Stimulated activated CD4-positive, alpha-beta T cell treated with anti-CD3 and anti-CD28 coated beads, Interleukin-12 subunit alpha, Interleukin-12 subunit beta, amount 100 ng/mL, for 24 hours (primary cell): ENCODE measurements at places on chromosomes 4 and X.

DNA sequence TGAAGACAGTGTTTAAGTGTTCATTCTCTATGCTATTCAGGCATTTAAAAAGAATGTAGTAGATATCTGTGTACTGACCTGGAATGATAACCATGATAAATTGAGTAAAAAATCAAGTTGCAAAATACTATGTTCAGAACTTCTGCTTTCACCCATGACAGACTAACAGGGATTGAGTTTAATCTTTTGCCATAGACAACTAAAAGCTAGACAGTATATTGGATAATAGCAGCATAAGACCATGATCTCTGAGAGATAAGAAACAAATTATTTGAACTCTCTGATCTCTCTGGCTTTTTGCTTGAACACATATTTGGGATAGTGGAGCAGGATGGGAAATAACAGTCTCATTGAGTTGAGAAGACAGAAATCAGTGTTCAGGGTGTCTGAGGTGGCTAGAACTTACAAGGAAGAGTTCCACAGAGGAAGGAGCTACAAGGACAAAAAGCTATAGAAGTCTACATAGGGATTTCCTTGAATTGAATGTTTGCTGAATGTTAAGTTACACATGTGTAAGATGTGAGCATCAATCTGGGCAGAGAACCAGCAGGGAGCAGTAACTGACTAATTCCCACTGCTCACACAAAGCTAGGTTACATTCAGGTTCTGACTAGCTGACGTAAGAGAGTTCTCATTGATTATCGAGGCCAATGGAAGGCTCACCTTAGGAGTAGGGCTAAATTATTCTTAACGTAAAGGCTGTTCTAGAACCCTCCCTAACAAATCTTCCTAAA lies 60.4 kb downstream of the SLC30A9 start:
- DNase-seq, result no peak

GRCh38 chr4:172657081-172657480 lies 511.5 kb upstream of the GALNT7 start:
- DNase-seq, result no peak

DNA sequence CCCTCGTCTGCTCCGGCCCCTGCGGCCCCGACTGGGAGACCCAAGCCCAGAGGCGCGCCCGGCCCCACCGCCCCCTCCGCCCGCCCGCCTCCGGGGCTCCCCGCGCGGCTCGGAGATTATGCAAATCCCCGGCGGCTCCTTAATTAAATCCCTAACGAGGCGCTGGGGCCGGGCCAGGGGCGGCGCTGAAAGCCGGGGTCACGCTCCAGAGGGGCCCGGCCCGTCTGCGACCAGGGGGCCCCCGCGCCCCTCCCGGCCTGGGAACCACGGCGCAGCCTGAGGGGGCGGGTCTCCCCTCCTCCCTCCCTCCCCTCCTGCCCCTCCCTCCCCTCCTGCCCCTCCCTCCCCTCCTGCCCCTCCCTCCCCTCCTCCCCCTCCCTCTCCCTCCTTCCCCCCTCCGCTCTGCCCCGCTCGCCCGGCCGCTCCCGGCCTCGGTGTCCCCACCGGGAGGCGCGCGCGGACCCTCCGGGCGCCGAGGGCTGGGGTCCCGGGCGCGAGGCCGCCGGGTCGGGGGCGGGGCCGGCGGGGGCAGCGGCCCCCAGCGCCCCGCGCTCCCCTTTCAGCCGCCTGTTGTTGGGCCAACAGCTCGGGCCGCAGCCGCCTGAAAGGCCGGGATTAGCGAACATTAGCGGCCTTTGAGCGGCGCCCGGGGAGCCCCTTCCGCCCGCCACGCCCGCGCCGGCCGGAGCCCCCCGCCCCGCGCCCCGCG lies 25.9 kb upstream of the FGFR3 start:
- no peak for DNase-seq

DNA sequence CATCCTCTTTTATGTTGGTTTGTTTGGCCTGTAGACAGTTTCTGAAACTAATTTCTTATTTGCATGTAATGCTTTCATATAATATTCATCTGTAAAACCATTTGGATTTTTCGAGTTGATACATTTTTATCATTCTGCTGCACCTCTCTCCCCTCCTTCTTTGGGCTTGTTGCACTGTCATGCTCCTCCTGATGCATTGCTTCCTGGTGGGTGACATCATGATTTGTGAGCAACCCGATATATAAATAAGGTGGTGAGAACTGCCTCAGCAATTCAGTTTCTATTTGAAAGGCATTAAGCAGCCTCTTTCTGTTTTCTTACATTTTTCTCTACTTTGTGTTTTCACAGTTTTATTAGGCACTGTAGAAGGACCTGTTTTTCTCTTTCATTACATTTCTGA lies 515.7 kb downstream of the RPA4 start:
- no peak for DNase-seq

DNA sequence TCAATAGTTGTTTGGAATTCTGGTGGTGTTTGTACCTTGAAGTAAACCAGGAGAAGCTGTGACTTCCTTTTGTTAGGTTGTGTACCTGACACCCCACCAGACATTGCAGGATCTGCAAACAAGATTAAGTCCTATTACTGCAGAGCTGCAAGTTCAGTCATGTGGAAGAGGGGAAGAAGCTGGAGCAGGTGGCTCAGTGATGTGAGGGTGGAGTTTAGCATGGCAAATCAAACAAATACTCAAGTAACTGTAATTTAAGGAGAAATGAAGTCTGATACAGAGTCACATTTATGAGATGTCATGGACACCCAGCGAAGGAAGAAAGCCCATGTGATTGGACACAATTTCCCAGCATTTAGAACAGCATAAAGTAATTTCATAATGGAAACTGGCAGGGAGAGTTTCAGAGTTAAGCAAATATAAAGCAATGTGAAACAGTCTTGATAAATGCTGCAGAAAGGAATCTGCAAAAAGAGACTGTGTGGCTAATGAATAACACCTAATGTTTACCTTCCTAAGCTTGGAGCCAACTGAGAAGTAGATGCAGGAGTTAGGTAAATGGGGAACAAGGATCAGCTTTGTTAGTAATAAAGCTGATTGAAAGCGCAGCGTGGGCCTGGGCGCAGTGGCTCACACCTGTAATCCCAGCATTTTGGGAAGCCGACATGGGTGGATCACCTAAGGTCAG lies 249.1 kb downstream of the GBA3 start:
- DNase-seq, result no peak

- no peak for DNase-seq
Observed at GRCh38 chr4:112377594-112378242, 80.5 kb downstream of the ALPK1 start.

DNA sequence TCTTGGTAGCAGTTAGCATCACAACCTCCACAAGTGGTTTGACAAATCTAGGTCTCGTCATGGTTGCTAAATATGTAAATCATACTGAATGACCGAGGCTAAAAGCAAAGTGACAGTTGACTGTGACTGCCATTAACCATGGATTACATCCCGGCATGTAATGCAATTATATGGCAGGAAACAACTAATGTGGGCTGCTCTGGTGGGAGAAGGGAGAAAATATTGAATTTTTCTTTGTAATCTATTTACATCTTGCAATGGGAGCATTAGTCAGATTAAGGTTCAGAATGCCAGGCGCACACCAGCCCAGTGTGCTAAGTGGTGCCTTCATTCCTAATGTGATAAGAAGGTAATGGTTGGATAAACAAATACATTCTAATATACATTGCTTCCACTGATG lies 35.8 kb downstream of the UNC5C start:
- DNase-seq, result no peak

- no peak for DNase-seq
Observed at GRCh38 chr4:70158576-70158975, 4.5 kb downstream of the PRR27 start.
